ENCODE measurements at places on chromosomes 3 and 15.

DNA sequence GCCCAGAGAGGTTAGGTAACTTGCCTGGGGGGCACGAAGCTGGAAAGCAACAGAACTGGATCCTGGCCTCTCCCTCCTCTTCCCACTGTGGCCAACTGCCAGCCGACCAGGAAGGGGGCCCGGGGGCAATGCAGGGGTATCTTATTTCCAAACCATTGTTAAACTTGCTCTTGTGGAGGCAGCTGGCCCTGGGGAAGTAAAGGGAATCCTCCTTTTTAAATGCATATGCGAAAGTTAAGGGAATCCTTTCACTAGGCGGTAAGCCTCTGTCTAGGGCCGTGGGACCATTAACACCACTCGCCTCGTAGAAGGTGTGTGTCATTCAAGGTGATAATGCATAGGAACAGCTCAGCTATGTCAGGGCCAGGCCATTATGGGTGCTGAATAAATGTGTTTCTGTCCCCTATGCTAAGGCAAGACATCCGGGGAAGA, 68.6 kb downstream of the ST6GAL1 start:
- peak; percentile 91 for DNase-seq

GRCh38 chr3:152348436-152349177, 79.9 kb downstream of the MBNL1 start:
- DNase-seq, result no peak

DNA sequence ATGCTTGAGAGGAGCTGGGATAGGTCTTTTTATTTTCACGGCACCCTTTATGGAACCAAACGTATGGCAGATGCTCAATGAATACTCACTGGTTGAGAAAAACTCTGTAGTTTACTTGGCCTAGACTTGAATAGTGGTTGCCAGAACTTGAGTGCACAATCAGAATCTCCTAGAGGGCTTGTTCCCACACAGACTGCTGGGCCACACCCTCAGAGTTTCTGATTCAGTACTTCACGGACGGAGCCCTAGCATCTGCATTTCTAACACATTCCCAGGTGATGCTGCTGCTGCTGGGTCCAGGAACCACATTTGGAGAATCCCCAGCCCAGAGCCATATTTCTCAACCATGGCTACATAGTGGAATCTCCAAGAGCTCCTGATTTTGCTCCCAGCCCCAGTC, 24.6 kb downstream of the CA12 start:
- no peak for DNase-seq

- no peak for DNase-seq
These were observed 20.2 kb downstream of the ARNT2 start for GRCh38 chr15:80424381-80424780.

DNA sequence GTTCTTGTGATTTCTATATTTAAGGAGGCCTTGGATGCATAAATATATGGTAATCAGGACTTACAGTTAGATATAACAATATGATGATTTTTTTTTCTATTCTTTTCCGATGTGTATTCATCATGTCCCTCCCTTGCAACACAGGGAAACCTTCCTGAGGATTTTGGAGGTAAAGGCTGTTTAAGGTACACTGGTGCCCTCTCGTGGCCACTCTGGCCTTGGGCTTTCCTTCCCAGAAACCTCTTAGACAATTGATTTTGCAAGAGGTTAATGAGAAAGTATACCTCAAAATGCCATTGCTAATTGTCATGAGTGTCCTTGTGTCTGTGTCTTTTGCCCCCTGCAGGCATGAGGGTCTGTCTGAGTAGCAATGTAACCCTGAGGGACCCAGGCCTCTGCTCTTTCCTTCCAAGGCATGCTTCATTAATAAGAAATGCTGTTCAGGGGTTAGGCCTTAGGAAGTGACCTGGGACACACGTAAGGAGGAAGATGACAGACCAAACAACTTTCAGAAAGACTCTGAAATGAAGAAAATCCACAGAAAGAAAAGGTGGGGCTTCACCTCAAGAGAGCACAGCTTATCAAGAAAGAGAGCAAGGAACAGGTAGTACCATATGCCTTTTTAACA, 70.3 kb upstream of the PPP2R3A start:
- no peak for DNase-seq

- DNase-seq, result no peak
These were observed 66.0 kb upstream of the SLC2A2 start for GRCh38 chr3:171092467-171092911.

- DNase-seq, result no peak
These were observed 77.1 kb downstream of the TRIM42 start for GRCh38 chr3:140754936-140755335.

DNA sequence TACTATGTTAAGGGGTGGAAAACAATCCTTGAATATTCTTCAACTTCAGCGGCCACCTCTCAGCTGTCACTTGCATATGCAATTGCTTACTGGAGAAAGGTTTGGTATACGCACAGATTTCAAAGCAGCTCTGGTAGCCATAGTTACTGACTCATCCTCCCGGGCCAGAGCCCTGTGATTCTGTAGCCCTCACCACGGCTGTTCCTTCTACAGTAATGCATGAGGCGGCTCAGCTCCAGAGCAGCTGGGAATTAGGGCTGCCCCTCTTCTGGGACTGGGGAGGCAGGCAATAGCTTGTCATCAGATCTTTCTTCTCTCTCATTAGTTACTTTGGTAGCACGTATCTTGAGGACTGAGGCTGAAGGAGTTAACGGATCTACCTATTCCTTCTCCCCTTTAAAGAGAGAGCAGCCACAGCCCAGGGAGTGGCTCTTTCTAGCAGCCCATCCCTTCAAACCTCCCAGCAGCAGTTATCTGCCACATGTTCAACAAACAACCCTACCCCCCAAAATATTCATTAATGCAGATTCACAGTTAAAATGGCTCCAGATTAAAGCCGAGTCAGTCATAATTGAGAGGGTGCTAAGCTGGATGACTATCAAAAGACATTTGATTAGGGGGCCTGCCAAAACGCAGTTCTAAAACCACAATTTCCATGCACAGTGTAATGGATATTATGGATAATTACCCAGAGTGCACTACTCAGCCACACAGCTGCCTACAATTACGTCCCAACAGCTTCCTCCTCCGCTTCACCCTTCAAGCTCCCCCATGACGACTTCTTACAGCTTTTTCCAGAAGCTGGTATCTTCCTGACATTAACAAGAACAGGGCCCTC, 54.7 kb downstream of the ETV5 start:
- DNase-seq, result no peak

DNA sequence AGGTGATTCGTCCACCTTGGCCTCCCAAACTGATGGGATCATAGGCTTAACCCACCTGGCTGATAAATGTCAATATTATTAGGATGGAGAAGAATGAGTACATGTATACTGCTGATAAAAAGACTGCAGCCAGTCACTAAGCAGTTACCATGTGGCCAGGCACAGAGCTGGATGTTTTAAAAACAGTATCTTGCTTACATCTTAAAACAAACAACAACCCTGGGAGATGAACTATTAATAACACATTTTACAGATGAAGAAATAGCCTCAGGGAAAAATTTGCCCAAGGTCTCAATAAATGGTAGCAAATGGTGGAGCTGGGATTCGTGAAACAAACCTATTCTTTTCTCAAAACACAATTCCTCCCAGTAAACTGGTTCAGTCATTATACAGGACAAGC, 18.1 kb downstream of the IL17RD start:
- no peak for DNase-seq

DNA sequence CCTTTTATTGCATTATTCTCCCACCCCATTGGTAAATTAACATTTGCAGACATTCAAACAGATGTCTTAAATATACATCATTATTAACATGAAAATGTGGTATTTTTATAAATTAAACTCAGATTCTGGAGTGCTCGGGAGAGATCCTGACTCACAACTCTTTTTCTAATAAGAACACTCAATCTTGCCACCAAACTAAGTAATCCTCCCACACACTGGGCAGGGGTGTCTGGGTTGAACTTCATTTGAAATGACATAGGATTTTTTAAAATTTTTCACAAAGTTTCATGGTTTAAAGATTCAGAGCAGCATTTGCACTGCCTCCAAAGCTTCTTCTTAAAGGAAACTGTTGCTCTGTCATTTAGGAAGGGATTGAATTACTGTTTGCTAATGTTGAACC, 754.3 kb downstream of the MECOM start:
- DNase-seq, result no peak

DNA sequence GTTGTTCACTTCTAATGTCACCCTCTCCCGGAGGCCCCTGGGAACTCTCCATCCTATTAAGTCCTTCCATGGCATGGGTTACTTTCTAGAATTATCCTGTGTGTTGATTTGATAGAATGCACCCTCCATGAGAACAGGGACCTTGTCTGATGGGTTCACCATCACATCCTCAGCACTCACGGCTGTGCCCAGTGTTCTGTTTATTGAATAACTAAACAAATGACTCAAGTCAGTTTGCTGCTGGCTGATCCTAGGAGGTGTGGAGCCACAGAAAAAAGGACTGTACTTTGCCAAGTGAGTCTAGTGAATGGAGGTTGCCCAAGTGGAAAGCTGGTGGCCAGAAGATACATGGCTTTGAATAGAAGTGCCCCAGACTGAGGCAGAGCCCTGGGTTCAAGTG, 48.5 kb upstream of the RAB6B start:
- DNase-seq, result no peak

DNA sequence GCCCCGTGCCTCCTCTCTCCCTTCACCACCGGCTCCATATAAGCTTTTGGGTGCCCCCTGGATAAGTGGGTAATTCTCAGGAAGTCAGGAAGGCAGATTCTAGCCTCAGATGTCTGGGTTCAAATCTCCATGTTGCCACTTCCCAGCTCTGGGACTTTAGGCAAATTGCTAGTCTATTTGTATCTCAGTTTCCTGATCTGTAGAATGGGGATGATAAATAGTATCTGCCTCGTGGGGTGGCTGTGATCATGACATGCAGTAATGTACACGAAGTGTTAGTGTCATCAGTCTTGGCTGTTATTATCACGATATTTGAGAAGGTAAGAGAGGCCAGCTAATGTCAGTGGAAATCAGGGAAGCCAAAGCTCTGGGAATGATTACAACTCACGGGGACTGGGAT, 43.3 kb downstream of the MUC4 start:
- DNase-seq, result no peak

- DNase-seq, result no peak
These were observed 346.8 kb upstream of the EPHA6 start for GRCh38 chr3:96467639-96468038.

DNA sequence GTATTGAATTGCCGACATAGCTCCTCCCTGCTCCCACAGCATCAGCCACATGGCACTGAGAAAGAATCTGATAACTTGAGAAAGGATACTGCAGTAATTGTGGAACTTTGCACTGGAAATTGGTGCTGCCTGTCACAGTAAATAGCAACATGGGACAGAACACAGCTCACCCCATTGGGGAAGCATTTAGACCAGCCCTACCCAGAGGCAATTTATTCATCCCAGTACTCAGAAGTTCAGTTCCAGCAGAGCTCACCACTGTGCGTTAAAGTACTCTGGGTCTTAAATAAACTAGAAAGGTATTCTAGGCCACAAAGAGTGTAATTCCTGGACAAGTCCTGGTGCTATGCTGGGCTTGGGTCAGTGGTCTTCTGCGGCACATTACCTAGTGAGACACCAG, 347.1 kb downstream of the PYDC2 start:
- DNase-seq, result no peak

GRCh38 chr3:177830411-177830849, 633.1 kb upstream of the TBL1XR1 start:
- DNase-seq, result no peak

GRCh38 chr15:65819563-65819960, 27.5 kb upstream of the DENND4A start:
- DNase-seq, result no peak

DNA sequence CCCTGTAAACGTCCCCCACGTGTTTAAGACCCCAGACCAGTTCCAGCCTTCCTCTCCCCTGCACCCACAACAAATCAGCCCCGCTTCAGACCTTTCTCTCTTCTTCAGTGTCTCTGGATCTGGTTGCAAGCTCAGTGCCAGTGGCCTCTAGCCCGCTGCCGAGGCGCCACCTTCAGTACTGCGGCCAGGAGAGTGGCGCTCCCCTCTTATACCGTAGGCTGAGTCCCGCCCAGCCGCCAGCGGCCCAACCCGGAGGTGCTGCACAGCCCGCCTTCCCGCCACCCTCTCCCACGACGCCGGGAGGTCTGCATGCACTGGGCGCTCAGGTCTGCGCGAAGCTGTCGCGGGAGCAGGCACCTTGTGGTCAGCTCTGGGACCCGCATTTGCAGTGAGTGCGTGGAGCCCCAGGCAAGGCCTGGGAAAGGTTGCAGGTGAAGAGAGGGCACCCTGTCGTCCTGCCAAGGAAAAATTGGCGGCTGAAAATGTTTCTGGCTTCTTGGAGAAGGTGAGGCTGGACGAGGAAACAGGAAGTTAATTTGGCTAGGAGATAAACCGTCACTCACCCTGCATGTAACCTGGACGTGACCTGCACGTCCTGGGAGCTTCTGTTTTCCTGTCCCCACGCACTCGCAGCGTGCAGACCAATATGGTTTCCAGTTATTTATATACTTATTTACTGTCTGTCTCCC, at the start of gene C2CD4B:
Gene C2CD4B (minus strand): TSS at position 182 of the 689 bp plus-strand sequence. CDS start 301 bp downstream, outside the sequence.
- no peak for DNase-seq

DNA sequence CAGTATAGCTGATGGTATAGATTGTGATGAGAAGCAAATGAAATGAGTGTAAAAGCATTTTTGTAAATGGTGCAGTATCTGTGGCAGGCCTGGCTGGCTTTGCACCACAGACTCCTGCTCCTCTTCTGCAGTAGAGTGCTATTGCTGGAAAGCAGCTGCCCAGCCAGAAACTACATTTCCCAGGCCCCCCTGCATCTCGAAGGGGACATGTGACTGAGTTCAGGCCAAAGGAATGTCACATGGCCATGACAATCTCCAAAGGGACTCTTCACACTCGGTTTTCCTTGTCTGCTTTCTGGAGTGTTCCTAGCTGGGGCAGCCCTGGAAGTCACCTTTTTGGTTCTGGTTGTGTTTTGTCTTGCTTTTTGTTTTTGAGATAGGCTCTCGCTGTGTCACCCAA, 277.1 kb downstream of the SUCLG2 start:
- no peak for DNase-seq

DNA sequence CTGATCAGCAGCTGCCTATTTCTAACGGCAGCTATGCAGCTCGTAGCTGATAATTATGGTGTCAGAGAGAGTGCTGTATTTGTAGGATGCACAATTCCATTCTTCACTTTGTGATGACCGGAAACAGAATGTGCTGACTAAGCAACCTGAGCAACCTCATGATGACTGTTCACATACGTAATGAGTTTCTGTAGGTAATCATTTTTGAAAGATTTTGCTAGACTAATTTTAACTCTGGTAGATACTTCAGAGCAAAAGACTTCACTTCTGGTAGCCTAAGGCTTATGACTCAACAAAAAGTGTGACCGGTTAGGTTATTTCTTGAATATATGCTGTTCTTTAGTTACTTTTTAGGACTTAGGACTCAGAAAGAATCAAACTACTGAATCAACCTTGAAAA, 567.7 kb downstream of the NAALADL2 start:
- DNase-seq, result no peak

GRCh38 chr15:48394970-48395369, 63.7 kb downstream of the DUT start:
- DNase-seq, result no peak

GRCh38 chr15:48283396-48284145, 47.7 kb upstream of the DUT start:
- no peak for DNase-seq

GRCh38 chr15:88834211-88834812, 31.1 kb downstream of the ACAN start:
- DNase-seq, result peak; percentile 33

All from iPS DF 19.7 (cell line).